ENCODE measurements at places on chromosomes 11 and 22.
A peak's percentile ranks its signal among the peaks of the same experiment; 100 is the strongest.

DNA sequence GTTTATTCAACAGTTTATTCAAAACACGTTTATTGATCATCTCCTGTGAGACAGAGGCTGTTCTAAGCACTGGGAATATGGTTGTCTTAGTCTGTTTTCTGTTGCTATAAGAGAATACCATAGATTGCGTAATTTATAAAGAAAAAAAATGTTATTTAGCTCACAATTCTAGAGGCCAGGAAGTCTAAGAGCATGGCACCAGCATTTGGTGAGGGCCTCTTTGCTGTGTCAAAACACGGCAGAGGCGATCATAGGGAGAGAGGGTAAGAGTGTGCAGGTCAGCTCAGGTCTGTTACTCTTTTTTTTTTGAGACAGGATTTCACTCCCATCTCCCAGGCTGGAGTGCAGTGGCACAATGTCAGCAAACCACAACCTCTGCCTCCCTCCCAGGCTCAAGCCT lies 5.2 kb upstream of the IL17RA start:
- no peak for DNase-seq

DNA sequence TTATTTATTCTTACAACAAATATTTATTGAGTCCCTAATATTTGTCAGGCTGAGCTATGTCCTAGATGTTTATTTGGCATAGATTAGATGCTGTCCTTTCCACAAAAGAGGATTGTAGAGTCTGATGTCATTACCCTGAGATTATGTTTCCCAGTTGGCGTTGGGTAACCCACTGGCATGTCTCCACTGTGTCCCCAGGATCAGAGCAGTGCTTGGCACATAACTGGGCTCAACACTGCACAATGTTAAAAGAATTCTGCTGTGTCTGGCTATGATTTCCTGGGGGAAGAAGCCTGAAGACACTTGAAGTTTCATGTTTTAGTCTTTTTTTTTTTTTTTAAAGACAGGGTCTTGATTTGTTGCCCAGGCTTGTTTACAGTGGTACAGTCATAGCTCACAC lies 4.0 kb downstream of the RCN1 start:
- no peak for DNase-seq

DNA sequence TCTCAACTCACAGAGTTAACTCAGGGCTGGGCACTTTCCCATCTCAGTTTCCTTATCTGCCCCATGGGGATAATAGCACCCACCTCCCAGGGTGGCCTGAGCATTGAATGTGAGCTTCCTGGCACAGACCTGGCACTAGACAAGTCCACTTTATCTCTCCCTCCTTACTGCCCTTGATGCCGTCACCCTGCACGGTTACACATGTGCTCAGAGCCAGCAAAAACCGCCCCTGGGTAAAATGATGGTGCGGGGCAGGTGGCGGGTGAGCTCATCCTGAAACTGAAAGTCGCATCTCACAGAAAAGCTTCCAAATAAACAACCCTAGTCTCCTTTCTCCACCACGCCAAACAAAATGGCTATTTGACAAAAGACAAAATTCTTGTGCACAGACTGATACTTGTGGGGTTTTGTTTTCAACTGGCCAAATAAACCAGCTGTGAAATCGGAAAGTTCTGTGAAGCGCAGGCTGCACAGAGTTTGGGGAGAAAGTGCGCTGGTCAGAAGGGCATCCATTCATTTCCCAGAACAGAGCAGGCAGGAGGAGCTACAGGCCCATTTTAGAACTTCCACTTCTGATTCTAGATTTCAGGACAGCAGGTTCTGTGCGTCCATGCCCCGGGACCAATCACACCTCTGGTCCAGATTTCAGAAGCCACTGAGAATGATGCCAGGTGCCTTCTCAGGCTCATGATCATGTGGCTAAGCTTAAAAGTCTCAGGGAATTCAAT lies 138.1 kb downstream of the SHANK2 start:
- no peak for DNase-seq

GRCh38 chr22:39080052-39080762 lies 3.1 kb downstream of the APOBEC3G start:
- DNase-seq: no peak

GRCh38 chr11:73201249-73201648 lies 16.8 kb upstream of the P2RY2 start:
- DNase-seq: no peak

GRCh38 chr11:64334764-64335735 lies 5.0 kb upstream of the CCDC88B start:
- DNase-seq: no peak

DNA sequence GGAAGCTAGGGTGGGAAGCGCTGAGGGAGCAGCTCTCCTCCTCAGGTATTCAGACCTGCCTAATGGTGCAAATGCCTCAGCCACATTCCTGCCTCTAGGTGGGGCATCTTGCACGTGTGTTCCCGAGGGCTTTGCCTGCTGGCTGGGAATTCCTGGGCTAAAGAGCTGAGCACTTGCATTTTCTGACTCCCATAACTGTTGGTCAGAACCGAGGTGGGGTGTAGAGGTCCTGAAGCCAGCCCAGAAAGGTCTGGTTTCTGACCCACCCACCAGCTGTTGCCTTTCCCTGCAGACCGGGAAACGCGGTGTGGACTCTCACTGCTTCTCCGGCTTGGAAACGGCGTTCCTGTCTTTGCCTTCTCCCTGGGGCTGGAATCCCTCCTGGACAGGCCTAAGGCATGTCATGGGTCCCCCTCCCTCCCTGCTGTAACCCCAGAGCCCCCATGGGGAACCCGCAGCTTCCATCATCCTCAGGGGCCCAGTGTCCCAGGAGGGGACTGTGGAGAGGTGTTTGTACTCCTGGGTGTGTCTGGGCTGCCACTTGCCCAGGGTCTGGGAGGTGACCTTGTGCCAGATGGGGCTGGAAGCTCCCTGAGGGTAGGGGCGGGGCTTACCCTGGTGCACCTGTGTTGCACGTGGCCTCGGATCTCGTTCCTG lies 24.0 kb upstream of the SMIM38 start:
- DNase-seq: no peak

- DNase-seq: no peak
Observed at GRCh38 chr11:9184516-9184915, 80.6 kb downstream of the DENND5A start.

- DNase-seq: no peak
Observed at GRCh38 chr11:128684549-128685401, 9.1 kb upstream of the FLI1 start.

DNA sequence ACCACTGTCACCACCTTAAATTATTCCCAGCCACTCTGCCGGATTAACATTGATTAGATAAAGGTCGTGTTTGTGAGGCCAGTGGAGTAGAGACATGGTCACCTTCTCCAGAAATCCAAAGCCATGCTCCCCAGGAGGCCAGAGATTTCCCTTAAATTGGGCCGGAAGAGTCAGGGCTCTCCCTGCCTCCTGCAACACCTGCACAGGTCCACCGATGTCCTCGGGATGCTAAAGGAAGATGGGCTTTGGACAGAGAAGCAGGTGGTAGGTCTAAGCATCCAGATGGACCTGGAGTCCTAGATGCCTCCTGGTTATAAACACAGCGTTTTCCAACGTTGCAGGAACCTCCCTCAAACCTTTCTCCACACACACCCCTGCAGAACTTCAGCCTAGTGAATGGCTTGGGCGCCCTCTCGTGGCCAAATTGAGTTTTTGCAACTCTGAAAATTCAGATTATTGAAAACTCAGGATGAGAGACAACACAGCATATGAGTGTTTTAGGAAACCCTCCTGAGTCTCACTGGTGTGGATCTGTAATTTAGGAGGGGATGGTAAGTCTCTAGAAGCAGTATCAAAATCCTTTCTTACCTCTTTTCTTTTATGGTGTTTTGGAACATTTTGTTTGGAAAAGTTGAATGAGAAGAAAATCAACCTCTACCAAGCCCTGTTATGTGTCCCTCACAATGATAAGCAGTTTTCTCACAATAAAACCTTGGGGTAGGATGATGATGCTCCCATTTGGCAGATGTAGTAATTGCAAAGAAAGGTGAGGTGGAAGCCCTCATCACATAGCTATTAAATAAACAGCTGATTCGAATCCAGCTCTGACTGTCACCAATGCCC lies 109.6 kb downstream of the RRAS2 start:
- peak; percentile 52 for DNase-seq

DNA sequence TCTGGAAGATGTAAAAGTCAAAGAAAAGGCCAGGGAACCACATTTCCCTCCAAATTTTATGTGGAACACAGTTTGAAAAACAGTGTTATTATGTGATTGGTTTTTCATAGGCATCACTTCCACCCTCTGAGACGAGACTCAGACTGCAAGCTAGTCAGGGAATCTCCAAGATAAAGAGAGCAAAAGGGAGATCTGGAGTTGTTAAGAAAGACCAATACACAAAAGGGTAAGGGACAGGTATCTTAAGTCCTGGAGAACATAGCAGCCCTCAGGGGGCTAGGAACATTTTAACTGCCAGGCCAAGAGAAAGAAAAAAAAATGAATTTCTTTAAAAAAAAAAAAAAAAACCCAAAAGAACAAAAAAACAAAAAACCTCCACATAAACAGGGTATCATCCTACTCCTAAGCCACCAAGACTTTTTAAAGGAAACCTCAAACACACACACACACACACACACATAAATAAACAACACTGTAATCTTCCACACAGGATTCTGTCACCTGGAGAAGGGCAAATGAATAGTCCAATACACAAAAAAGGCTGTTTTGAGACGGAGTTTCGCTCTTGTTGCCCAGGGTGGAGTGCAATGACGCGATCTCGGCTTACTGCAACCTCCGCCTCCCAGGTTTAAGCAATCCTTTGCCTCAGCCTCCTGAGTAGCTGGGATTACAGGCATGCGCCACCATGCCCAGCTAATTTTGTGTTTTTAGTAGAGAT lies 44.5 kb downstream of the CELF1 start:
- no peak for DNase-seq

DNA sequence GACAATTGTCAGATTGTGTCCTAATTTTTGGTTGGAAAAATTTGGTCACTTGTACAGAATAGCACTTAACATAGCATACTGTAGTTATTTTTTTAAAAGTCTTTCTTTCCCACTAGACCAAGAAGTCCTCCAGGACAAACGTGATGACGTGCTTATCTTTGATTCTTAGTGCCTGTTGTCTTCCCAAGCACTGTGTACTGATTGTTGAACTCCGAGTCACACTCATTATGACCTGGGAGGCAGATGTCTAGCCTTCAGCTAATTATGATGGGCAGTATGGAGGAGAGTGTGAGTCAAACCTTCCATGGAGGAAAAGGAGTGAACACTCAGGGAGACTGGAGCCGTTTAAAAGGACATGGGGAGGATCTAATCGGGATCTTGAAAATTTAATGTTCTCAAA lies 119.8 kb downstream of the SPON1 start:
- DNase-seq: no peak

- no peak for DNase-seq
Observed at GRCh38 chr11:103826856-103827255, 209.6 kb upstream of the DDI1 start.

DNA sequence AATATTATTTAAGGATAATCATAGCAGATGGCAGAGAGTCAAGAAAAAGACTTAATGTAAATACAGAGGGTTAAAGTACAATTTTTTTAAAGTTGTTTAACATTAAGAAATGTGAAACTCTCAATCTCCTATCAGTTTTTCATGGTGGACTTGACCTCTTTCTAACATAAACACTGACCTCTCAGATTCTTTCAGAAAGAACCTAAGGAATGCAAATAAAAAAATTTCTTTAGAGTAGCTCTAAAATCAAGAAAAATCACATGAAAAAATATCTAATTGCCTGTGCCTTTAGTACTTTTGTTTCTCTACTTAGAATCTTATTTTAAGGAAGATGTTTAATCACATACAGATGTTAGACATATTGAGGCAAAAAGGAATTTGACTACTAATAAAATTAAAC lies 12.9 kb downstream of the RNF141 start:
- no peak for DNase-seq

GRCh38 chr22:45104313-45104712 lies 59.4 kb upstream of the NUP50 start:
- DNase-seq: no peak

DNA sequence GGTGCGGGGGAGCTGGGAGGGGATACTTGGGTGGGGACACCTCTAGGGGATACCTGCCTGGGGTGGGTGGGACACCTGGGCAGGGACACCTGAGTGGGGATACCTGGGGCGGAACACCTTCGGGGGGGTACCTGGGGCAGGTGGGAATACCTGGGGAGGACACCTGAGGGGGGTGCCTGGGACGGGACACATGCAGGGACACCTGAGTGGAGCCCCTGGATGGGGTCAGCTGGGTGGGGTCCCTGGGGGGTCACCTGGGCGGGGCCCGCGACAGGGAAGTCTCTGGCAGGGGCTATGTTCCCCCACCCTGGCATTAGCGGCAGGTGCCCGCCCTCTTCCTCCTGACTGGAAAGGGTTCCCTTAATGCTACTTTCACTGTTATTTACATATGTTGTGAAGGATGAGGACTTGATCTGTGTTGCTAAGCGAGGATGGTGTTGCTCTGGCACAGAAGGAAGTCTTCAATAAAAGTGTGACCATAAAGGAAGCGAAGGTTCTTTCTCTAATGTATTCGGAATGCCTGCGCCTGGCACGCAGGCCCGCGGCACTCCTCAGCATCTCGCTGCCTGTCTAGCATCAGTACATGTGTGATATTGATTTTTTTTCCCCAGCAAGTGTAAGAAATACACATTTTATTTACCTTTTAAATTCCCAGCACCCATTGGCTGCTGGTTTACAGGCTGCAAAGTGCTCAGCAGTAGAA lies 801.7 kb downstream of the BRD1 start:
- no peak for DNase-seq

GRCh38 chr22:37663521-37664140 lies 5.1 kb downstream of the PDXP start:
- no peak for DNase-seq

DNA sequence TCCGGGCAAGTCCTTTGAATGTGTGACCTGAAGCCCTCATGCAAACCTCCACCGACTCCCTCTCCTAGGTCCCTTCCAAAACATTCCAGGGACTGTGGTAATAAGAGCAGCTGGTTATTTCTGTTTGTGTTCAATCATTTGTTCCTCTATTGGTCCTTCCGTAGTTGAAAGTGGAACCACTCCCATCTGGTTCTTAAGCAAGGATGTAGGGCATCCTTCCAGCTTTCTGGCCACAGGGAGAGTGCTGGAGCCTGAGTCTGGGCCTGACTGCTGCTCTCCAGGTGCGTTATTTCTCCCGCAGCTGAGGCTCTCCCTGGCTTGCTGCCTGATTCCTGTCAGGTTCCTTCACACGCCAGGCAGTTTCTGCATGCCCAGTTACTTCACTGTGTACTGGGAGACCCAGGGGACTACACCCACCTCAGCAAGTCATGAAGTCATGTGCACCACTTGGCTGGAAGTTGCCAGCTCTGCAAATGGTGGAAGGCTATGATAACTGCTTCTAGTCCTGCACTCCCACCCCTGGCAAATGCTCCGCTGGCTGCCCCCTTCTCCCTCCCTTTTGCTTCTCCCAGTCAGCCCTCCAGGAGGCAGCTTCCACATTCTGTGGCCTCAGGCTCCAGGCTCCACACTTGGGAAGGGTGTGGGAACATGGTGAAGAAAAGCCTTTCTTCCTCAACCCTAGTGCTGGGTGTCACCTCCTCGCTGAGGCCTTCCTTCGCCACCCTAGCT lies 4.0 kb upstream of the ALX4 start:
- no peak for DNase-seq

GRCh38 chr22:36781656-36782627 lies 6.0 kb upstream of the IFT27 start:
- DNase-seq: peak; percentile 79

Measured in stimulated activated CD8-positive, alpha-beta memory T cell treated with anti-CD3 and anti-CD28 coated beads, Interleukin-7, amount 100 ng/mL, for 1 hour (primary cell).